ENCODE measurements at places on chromosomes 2 and 18.

- DNase-seq: no peak
Measured at GRCh38 chr2:230735884-230736283, 23.2 kb downstream of the CAB39 start.

GRCh38 chr2:159605441-159606178, 10.7 kb downstream of the BAZ2B start:
- DNase-seq: no peak

DNA sequence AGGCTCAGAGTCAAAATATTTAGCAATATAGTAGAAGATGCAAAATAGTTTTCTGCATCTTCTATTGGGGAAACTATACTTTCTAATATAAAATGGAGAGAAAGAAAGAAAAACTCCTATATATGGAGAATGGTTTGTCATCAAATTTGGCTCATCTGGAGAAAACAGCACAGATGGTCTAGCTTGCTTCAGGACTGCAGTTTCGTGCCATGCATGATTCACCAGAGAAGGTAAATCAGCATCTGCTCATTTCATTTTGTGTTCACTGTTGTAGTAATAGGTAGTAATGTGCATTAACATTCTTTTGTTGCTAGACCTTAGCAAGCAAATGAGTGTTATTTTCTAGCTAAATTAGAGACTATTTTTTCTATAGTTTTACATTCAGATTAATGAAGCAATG, 179.0 kb downstream of the ASXL3 start:
- DNase-seq: no peak

- DNase-seq: peak; percentile 15
Measured at GRCh38 chr2:60834270-60834717, 47.1 kb upstream of the REL start.

GRCh38 chr2:130840506-130840905, 3.8 kb downstream of the ARHGEF4 start:
- no peak for DNase-seq

- no peak for DNase-seq
Measured at GRCh38 chr2:86476918-86477317, 35.7 kb downstream of the KDM3A start.

- no peak for DNase-seq
Measured at GRCh38 chr2:172047566-172048507, 37.5 kb upstream of the DLX1 start.

Measured in CD4-positive, alpha-beta T cell treated with Interleukin-17A for 1 hour (primary cell).